Epithelial cell of esophagus (primary cell): ENCODE measurements at places on chromosomes 16 and 17.
A peak's percentile ranks its signal among the peaks of the same experiment; 100 is the strongest.

DNA sequence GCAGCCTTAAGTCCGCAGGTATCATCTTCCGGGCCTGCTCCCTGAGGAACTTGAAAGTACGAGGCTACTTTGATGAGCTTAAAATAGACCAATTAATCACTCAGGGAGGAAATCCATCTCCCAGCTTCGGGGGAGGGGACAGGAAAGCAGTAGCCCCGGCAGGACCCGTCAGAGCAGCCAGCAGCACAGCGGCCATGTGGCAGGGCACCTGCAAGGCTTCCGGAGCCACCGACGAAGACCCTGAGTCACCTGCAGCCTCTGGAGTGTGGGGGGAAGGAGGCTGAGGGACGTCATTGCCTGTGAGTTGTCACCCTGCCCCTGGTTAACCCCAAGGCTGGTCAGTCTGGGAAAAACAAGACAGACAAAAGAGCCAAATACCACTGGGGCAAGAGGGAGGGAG is 4.4 kb upstream of the CYB561 start:
- no peak for DNase-seq

- peak; percentile 27 for DNase-seq
Measured at GRCh38 chr17:35314415-35315216, 58.8 kb downstream of the SLFN11 start.

DNA sequence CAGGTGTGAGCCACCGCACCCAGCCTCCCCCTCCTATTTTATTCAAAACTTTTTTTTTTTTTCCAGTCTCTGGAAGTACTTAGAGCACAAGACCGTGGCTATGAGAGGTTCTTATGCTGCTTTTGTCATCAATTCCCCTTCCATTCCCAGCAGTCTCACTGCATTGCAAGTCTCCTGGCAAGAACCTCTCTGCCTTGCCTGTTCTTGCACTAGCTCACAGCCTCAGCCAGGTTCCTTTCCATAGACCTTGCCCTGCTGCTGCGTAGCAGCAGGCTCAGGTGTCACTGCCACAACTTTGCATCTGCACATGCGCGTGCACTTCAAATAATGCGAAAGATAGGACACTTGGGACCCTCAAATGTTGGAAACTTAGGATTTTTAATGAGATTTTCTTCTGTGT is 15.6 kb downstream of the ATP6V0A1 start:
- no peak for DNase-seq

DNA sequence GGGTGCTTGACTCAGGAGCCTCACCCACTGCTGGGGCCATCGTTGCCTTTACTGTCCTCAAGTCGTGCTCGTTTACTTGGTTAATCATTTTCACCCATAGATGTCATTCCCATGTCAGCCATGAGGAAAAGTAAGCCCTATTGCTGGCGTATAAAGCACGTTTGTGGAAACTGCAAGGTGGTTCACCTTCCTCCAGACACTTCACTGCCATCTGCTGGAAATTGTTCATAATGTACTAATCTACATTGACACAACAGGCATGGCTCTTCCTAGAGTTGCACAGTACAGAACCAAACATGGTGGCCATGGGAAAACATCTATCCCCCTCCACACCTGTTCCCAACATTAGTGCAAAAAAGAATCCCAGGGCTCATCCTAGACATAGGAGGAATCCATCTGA is 116.6 kb downstream of the ZNF18 start:
- DNase-seq = peak; percentile 20

- DNase-seq = no peak
Measured at GRCh38 chr17:53646835-53647234, 175.9 kb upstream of the KIF2B start.

- DNase-seq = no peak
Measured at GRCh38 chr16:10982465-10983150, 38.2 kb downstream of the CLEC16A start.

GRCh38 chr16:54344646-54345630 is 58.4 kb upstream of the IRX3 start:
- DNase-seq = no peak

DNA sequence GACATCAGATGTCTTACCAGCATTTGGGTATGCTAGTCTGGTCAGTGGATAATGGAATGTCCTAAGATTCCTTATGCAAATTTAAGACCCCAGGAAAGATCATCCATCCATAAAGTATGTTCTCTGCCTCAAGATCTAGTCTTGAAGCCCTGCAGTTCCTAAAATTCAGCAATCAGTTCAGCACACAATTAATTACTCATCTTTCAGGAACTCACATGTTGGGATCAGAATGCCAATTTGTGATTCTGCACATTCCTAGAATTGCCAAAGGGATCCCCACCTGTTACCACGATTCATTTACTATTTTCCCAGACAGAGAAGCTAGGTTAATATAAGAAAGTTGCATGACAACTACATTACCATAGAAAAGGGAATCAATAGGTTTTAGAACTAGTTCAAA is 3.2 kb downstream of the OR2C1 start:
- no peak for DNase-seq

- DNase-seq = peak; percentile 20
Measured at GRCh38 chr16:25264597-25264996, 7.0 kb upstream of the ZKSCAN2 start.

DNA sequence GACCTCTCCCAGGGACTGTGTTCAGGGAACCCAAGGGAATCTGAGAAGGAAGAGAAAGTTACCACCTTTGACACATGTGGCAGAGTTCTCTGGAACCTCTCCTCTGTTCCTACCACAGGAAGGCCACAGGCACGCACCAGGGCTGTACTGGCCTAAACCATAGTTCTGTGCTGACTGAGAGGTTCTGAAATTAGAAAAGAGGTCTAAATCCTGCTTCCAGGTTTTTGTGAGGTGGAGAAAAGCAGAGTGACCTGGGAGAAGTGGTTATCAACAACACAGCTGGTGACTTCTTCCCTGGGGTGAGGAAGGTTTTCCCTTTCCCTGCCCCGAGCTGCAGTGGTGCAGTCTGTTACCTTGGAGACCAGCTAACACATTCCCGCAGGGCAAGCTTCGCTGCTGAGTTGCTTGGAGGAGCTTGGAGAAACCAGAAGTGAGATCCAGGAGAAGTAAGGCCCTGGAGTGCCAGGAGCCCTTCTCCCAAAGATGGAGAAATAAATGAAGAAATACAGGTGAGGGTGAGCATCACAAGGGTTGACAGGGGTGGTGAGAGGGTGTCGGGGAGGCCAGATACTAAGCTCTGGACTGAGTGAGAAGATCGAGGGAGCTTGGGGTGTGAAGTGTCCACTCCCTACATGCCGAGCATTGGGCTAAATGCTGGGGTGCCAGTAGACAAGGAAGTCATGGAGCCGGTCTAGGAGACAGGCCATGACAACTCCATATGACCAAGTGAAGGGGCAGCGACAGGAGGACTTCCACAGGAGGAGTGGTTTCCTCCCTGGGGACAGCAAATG is at the start of gene VWA3A:
Gene VWA3A (plus strand): TSS at position 399 of the 791 bp plus-strand sequence. CDS start 97 bp downstream, at position 496.
- peak; percentile 10 for DNase-seq

DNA sequence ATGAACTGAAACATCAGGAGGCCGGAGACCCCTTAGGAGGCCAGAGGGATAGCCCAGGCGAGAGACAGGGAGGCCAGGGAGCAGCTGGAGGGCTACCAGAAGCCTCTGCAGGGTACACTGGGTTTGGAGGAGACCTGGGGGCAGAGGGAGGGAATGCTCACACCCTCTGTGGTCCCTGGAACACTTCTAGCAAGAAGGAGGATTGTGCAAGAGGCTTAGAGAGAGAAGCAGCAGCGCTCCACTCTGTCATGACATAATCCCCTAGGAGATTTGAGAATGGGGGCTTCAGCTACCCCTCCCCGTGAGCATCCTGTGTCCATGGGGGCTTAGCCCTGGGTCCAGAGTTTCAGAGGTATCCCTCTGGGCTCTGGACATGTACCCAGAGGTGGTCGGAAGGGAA is 15.8 kb downstream of the GPR142 start:
- DNase-seq = no peak

DNA sequence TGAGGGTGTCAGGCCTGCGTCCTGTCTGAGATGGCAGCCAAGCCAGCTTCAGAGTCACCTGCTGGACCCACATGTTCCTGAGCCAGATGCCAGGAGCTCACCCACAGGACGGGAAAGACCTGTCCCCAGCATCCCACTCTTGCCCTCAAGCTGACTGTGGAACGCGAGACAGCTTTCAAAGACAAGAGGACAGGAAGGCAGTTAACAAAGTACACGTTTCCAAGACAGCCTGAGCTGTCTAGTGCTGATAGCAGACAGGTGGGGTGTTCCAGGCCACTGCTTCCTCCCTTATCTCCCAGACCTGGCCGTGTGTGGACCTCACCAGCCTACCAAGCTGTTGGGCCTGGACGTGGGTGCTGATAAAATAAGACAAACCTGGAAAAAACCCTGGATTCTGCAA is 13.2 kb downstream of the CMTM3 start:
- DNase-seq = no peak

GRCh38 chr16:49484451-49484849 is 110.8 kb downstream of the C16orf78 start:
- no peak for DNase-seq

DNA sequence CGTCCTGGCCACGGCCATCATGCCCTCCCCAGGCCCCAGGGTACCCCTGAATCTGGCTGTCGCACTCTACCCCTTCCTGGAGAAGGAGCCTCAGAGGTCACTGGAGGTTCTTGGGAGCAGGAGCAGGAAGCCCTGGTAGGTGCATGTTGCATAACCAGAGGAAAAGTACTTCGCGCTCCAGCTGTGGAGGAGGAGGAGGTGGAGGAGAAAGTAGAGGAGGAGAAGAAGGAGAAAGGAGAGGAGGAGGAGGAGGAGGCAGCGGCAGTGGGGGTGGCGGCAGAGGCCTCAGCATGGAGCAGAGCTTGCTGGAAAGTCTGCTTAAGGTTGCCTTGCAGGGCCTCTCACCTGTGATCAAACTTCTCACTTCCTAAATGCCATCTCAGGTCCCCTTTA is 61.8 kb downstream of the BAIAP2 start:
- no peak for DNase-seq

DNA sequence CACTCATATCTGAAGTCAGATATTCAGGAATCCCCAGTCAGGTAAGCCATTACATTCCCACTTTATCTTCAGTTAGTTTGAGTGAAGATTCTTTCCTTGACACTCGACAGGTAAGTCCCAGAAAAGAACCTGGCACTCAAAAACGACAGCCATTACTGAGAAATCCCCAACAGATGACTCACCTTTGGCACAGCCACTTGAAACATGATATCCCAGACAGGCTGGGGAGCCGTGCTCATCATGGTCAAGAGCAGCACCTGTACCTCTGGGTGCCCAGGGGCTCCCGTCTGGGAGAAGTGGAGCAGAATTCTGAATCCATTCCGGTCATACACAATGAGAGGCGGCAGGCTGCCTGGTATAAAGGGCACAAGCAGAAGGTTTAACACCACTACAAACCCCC is 16.8 kb upstream of the COG7 start:
- DNase-seq = peak; percentile 88

- no peak for DNase-seq
Measured at GRCh38 chr17:61203671-61204131, 195.9 kb upstream of the TBX2 start.

- peak; percentile 48 for DNase-seq
Measured at GRCh38 chr17:7915179-7915610, 894 bp downstream of the RNF227 start.

DNA sequence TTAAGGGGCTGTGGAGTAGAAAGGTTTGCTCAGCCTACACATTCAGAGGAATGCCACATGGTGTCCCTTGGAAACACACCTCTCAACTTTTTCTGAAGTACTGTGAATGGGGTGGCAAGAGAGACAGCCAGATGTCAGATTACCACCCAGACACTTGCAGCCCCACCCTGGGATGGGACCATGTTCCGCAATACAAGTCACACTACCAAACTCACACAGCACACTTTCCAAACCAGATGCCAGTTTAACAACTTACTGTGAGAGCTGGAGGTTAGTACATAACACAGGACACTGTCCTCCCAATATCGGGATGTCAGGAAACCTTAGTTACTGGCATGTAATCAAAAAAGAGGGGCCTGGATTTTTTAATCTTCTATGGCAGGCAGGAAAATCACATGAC is 7.9 kb downstream of the USP7 start:
- DNase-seq = no peak

GRCh38 chr16:12289175-12290063 is 312.9 kb downstream of the SNX29 start:
- no peak for DNase-seq

- no peak for DNase-seq
Measured at GRCh38 chr17:57810721-57811637, 38.9 kb downstream of the MRPS23 start.

- DNase-seq = no peak
Measured at GRCh38 chr16:86375364-86375763, 135.0 kb upstream of the FOXF1 start.

DNA sequence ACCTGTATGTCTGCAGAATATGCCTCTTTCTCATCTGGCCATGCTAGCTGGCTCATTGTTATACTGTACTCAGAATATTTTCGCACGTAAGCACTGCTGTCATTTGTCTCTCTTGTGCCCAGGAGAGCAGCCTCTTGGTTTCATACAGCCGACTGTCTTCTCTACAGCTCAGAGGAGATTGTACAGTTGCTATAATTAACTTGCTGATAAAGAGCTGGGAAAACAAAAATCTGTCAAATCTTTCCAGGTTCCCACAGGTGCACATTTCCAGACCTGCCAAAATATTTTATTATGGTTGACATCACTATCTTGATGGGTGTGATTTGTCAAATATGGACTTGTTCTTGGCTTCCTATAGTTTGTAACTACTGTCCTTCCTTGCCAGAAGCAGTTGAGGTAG is 122.7 kb downstream of the FTO start:
- DNase-seq = no peak

GRCh38 chr16:35565626-35566025 is 2106.2 kb downstream of the TP53TG3F start:
- peak; percentile 12 for DNase-seq

- DNase-seq = peak; percentile 40
Measured at GRCh38 chr17:75288770-75289114, 491 bp downstream of the SLC25A19 start.

GRCh38 chr17:69567130-69567529 is 152.6 kb downstream of the MAP2K6 start:
- peak; percentile 28 for DNase-seq

DNA sequence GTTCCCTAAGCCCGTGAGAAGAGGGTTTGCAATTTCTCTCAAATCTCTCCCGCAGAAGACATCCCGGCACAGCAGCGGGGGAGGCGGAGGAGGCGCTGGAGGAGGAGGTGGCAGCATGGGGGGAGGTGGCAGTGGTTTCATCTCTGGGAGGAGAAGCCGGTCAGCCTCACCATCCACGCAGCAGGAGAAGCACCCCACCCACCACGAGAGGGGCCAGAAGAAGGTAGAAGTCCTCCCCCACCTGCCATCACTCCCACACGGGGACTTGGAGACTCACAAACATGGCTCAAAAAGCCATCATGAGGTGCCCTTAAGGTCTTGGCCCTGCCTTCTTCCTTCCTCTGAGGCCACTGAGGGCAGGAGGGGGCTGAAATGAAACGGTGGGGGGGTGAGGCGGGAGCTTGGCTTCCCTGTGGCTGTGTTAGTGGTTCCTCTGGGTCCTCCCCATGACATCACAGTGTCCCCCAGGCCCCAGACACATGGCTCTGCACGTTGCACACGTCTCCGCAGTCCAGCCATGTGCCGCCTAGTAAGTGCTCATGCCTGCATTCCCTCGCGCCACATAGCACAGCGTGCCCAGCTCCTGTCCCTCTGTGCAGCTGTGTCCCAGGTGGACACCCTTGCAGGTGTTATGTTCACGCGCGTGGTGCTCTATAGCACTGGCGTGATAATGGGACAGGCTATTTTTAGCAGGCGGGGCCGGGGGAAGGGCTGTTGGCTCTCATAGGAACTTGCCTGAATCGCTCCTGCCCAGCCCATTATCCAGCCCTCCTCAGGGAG is 6.9 kb downstream of the MLLT6 start:
- no peak for DNase-seq
